ENCODE measurements at places on chromosomes 13 and 19.

GRCh38 chr13:31236211-31236786, 36.5 kb downstream of the B3GLCT start:
- no peak for DNase-seq

DNA sequence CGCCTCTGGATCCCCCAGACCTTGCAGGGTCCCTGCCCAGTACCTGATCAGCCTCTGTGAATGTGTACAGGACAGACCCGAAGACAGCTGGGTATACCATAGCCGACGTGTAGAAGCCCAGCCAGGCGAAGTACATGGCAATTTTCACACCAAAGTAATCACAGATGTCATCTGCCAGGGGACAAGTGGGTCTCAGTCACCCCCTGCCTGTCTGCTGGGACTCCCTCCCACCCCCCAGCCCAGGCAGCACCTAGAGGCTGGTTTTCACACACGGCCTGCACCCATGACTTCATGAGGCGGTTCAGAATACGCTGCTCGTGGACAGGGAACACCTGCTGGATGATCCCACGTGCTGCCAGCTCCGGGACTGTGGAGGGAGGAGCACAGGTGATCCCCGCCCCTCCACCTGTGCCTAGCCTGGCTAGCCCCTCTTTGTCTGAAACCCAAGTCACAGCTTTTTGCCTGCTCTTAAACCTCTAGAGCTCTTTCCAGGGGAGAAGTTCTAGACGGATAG, 3.6 kb downstream of the ANO8 start:
- DNase-seq, result no peak

- DNase-seq, result peak; percentile 12
Observed at GRCh38 chr19:17803264-17803896, 8.4 kb downstream of the B3GNT3 start.

- no peak for DNase-seq
Observed at GRCh38 chr19:35777961-35778360, 2.6 kb downstream of the ARHGAP33 start.

- DNase-seq, result no peak
Observed at GRCh38 chr19:4057931-4058692, 8.6 kb downstream of the ZBTB7A start.

DNA sequence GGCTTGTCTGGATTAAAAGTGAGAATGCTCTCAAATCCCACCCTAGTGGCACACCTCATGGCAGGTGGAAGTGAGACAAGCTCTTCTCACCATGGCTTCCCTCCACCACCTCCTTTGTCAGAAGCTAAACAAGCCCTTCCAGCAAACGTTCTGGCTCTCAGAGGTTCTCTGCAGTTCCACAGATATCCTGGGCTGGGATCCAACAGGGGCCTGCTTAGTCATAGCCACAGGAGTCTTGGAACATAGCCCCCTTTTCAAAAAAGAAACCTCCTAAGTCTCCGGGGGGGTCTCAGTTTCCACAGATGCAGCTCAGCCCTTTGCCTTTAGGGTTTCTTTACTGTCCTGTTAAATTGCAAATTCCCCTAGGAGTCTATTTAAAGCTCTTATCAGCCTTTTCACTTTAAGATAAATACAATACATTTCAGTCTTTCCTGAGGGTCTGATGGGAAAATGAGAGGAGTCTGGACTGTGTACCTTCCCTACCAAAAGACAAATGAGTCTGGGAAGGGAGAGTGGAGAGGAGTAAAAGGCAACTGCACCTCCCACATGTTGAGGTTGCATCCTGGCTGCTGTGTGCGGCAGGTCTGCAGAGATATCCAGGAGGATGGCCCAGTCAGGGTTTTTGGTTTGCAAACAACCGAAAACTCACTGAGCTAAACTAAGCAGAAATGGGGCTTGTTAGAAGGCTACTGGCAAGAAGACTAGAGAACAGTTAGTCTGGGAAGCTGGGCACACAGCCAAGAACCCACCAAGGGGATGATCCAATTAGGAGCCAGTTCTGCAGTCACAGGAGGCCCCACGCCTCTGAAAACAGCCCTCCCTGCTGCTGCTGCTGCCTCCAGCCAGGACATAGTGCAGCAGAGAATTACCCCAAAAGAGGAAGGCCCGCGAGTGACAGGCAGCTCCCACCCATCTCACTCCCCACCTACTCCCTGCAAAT, 41.4 kb upstream of the SERP2 start:
- DNase-seq, result no peak

DNA sequence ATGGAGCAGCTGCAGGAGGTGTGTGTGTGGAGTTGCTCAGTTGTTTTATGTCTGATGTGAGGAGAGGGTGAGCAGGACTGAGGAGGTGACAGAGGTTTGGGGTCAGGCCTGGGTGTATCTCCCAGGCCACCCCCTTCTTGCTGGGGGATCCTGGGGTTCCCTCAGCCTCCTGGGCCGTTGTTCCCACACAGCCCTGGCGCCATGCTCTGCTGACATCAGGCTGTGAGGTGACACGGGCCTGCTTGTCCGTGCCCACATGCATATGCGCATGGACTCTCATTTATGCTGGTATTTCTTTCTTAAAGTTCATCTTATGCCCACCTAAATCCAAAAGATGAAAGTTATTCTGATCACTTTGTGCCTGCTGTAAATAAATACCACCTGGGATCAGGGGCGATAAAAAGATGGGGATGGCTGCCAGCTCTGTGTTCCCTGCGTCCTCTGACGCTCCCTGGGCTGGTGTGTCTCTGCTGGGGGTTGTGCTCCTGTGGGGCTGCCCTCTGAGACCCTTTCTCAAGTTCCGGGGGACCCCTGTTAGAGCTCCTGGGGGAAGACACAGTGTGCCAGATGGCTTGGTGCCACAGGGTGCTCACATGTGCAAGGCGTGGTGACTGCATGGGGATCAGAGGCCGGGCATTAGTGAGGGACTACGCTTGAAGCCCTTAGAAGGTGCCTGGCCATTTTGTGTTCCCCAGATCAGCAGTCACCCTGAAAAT, 12.6 kb downstream of the NAXD start:
- no peak for DNase-seq

GRCh38 chr19:23799321-23799720, 40.6 kb upstream of the ZNF681 start:
- DNase-seq, result no peak

DNA sequence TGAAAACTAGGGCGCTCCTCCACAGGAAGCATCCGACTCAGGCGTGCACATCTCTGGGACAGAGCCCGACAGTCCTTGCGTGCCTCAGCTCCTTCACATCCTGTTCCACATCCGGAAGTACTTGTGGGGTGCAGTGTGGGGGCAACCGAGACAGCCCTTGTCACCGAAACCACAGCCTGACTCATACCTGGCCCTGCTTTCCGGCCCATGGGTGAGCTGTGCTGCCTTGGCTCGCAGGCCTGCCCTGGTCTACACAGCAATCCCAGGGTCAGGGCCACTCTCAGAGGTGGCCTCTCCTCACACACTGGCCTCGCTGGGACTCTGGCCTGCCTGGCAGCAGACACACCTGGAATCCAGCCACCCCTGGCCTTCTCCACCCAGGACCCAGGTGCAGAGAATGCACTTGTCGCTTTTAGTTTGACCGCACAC, 100.4 kb downstream of the STK24 start:
- peak; percentile 72 for DNase-seq

GRCh38 chr19:29878973-29879654, 62.9 kb upstream of the URI1 start:
- no peak for DNase-seq

GRCh38 chr19:14412996-14413692, 6.0 kb downstream of the DDX39A start:
- no peak for DNase-seq

DNA sequence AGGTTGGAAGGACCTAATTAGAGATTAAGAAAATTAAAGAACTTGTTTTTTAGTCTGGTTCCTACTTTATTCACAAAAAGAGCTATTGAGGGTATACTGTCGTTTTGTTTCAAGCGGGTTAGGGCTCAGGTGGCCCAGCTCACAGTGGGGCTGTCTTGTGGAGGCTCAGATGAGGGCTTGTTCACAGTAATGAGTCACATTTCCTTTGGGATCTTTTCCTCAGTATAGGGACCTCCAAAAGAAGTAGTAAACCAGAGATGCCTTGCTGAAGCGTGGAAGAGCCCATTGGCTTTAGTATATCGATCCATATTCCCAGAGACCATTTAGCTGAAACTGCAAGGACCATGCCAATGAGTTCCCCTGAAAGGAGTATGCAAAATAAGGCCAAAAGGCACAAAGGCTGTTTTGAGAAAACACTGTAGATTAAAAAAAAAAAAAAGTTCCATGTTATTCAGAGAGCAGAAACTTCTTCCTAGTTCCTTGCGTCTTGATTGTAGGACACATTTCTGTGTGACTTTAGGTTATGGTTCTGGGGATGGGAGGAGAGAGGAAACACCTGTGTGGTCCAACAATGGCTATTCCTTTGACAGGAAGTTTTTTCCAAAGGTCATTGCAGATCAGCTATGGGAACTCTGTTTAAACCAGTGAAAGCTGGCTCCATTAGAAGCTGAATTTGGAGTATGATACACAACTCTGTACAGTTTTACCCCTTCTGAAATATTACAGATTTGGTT, 32.8 kb upstream of the GPI start:
- no peak for DNase-seq

- no peak for DNase-seq
Observed at GRCh38 chr13:47708386-47708785, 292.7 kb downstream of the SUCLA2 start.

DNA sequence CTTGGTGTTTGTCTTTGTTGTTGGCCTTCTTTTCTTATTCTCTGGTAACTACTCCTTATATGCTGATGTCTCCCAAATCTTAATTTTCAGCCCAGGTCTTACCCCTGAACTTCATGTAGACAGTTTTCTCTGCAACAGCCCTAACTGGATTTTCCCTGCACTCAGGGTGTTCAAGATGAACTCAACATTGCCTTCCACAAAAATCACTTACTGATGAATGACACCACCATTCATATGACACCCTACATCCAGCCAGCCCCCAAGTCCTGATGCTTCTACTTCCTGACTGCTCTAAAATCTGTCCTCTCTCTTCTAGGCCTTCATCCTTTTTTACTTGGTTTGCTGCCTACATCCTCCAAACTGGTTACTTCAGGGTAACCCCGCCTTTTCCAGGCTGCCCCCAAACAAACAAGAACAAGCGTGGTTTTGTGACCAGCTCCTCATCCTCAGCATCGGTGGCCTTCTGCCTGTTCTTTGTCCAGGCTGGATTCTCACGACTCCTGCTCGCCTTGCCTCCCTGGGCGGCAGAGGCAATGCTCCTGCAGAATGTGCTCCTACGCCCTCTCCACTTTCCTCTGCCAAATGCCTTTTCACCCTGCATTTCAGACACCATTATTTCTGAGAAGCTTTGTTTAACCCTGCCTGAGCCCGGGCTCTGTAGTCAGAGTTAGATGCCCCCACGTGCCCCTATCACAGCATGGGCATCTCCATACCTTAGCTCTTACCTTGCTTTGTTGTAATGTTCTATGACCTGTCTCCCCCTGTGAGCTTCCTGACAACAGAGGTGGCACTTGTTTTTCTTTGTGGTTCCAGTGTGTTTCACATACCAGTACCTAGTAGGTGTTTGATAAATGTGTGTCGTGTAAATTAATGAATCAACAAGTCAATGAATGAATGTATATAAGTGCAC, 61.8 kb downstream of the WDFY2 start:
- DNase-seq, result no peak

GRCh38 chr13:23231241-23231640, 50.5 kb downstream of the SGCG start:
- no peak for DNase-seq

- DNase-seq, result no peak
Observed at GRCh38 chr13:48201044-48201443, 32.0 kb upstream of the ITM2B start.

- DNase-seq, result no peak
Observed at GRCh38 chr13:46687810-46688209, 109.2 kb downstream of the ESD start.

DNA sequence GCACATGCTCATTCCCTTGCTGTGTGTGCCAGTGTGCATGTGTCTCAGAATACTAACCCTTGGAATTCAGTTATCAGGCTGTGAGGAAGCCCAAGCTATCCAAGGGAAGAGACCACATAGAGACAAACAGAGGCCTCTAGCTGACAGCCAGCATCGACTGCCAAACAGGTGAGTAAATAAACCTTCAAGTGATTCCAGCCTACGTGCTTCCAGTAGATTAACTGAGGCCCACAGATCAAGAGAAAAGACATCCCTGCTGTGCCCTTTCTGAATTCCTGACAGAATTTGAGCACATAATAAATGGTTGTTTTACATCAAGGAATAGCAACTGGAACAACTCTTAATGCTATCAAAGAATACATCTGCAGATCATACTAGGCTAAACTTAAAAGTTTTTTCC, 17.5 kb downstream of the ZC3H13 start:
- no peak for DNase-seq

- DNase-seq, result no peak
Observed at GRCh38 chr19:12481781-12482508, 2.7 kb downstream of the ZNF709 start.

- no peak for DNase-seq
Observed at GRCh38 chr19:14699641-14700040, 9.8 kb downstream of the ZNF333 start.

GRCh38 chr13:76756451-76756850, 129.8 kb downstream of the KCTD12 start:
- no peak for DNase-seq

- DNase-seq, result no peak
Observed at GRCh38 chr13:38202740-38203139, 146.9 kb upstream of the UFM1 start.

- DNase-seq, result no peak
Observed at GRCh38 chr13:112624602-112625430, 36.9 kb upstream of the TUBGCP3 start.

DNA sequence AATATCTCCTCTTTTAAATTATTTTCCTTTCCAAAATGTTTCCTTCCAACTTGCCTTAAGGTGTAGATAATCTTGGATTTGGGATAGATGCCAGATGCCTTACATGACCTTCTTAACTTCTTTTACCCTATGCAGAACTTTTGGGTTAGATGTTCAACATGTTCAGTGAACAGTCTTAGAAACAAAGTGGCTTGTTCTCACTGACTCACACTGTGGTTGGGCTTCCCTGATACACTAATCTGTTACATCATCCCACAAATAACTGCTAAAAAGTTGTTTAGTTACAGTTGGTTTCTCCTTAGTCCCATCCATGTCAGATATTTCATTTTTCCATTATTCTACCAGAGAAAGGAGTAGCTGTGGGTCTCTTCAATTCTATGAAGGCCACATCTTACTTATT, 2638.2 kb downstream of the PCDH9 start:
- no peak for DNase-seq

GRCh38 chr13:30998136-30999088, 66.0 kb downstream of the TEX26 start:
- DNase-seq, result no peak

Measured in stimulated activated CD4-positive, alpha-beta T cell treated with anti-CD3 and anti-CD28 coated beads, Interleukin-15, amount 100 ng/mL, for 1 hour (primary cell).